ENCODE measurements at places on chromosomes 6 and 20.

- peak; percentile 69 for DNase-seq
Observed at GRCh38 chr6:13331516-13332348, 3.4 kb upstream of the TBC1D7 start.

GRCh38 chr6:134809130-134809529 is 140.8 kb downstream of the ALDH8A1 start:
- DNase-seq = no peak

GRCh38 chr20:8535403-8536261 is 403.6 kb downstream of the PLCB1 start:
- DNase-seq = no peak

DNA sequence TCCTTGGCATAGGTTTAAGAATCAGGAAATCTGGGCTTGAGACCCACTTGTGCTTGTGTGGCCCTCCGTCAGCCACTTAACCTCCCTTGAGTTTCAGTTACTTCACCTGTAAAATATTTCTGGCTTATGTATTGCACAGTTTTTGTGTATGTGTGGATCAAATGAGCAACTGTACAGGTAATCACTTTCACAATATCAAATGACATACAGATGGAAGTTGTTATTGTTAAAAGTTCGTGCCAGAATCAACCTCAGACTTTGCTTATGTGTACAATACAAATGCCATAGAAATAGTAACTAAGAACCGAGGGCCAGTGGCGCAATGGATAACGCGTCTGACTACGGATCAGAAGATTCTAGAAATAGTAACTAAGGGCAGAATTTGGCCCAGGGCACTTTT is 65.6 kb upstream of the KIF13A start:
- no peak for DNase-seq

GRCh38 chr6:150202934-150203333 is 60.1 kb downstream of the PPP1R14C start:
- no peak for DNase-seq

GRCh38 chr20:32231847-32232246 is 24.2 kb downstream of the POFUT1 start:
- no peak for DNase-seq

DNA sequence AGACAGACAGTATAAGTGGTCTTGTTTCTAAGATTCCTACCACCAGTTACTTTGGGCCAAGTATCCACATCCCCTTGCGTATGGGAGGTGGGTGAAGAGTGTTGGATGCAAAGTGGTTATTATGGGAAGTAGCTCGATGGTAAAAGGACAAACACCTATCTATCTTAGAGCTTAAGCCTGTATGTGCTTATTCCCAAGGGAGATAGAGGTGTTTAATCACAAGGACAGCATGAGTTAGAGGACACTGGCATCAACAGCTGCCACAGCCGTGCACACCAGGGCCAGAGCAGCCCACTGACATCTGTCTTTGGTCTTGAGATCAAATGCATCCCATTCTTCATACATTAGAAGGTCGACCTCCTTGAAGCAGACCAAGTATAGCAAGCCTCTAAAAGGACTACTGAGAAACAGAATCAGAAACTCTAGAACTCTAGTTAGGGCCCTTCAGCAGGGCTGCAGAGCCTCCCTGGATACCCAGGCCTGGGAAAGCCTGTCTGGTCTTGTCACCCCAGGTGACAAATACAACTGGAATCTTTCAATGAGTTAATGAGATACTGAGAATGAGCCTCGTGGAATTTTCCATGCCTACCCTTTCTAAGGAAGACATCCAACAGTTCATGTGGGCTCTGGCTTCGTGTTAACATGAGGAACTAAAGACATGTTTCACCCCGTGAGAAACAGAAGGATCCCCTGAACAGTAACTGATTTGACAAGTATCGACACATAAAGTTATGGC is 28.7 kb downstream of the TXNDC5 start:
- DNase-seq = no peak

DNA sequence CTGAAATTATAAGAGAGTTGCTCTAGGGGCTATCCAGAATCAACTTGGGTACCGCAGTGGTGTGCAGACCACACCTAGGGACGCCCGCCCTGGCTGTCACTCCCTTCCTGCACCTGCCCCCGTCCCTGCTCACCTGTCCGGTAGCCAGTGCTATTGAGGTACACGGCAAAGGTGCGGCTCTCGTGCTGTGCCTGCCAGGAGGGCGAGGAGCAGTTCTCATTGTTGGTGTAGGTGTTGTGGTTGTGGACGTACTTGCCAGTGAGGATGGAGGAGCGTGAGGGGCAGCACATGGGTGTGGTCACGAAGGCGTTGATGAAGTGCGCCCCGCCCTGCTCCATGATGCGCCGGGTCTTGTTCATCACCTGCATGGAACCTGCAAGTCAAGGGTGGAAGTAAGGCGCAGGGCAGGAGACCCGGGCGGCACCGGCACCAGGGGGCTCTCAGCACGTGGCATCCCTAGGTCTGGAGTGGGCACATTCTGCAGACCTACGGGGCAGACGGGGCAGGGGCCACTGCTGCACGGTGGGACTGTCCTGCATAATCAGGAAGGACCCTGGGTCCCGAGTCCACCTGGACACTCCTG is 48.6 kb downstream of the SULF2 start:
- DNase-seq = no peak

GRCh38 chr6:166591026-166591425 is 4.5 kb upstream of the RAMACL start:
- DNase-seq = no peak

DNA sequence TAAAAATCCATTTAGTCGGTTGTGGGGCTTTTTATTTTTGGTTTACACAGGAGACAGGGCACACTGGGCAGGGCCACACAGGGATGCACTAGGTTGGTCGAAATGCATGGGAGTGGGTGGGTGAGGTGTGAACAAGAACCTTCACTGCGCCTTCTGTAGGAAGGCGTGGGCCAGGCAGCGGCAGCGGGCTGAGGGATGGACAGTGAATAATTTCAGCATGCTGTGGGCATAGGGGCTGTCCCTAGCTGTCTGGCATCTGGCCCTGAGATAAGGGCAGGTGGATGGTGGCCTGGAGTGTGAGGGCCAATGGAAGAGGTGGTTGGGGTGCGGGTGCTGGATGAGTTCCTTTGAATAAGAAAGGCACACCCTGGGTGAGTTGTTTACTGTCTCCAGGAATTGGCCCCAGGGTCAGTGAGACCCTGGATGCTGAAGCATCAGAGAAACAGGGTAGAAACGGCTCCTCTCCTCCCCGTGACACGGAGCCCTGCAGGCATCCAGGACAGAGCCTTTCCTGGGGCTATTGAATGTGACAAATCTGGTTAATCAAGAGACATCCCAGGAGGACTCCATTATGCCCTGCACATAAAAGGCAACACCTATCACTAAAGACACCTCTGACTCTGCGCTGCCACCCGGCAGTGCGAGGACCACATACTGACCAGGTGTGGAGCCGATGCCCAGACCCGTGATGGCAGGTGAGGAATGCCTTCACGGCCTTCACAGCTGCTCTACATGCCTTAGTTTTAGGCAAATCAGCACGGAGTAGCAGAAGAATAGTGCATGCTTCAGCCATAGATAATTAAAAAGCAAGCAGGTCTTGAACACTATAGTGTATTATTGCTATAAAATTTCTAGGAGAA is 123.0 kb upstream of the SNX9 start:
- no peak for DNase-seq

DNA sequence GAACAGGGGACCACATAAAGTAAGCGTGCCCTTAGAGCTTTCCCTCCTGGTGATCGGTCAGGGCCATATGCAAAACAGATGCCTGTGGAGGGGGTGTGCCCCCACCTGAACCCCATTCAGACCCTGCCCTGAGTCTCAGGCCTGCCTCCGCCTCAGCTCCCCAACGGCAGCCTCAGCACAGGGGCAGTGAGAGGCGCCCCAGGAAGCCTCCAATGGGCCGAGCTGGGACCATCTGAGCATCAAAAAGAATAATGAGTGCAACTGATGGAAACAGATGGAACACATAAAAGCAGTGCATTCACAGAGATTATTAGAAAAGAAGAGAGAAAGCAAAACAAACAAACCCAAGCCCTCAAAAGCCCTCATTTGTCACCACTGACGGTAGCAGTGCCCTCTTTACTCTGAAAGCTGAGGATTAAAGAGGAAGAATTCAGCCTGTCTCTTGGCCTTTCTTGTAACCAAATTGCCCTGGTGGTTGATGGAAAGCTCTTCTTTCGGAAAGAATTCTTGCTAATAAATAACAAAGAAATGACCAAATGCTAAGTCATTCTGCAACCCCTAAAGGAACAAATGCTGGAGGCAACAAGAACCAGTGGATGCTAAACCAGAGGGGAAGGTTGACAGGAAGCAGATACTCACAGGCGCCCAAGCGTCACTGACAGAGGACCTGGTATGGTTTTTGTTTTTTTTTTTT is 6.8 kb downstream of the ADISSP start:
- peak; percentile 24 for DNase-seq

DNA sequence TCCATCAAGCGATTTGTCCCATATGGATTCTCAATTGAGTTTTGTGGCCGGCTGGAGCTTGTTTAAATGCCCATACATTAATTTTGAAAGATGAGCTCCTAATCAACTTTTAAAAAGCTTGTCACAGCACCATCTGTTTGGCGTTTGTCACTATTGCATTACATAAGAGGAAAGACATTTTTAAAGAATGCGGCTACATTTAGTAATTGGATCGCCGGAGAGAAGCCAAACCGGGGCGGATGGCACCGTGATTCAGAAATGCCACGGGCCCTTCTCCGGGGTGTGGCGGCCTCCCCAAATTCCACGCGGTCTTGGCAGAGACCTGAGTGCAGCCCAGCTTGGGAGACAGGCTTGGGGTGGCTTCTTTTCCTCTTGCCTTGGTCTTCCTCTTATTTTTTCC is 67.7 kb upstream of the ZNFX1 start:
- no peak for DNase-seq

GRCh38 chr20:54469293-54469692 is 6.1 kb upstream of the DOK5 start:
- DNase-seq = no peak

Measured in NCI-H510A treated with DMSO at 0.1 percent for 48 hours (cell line).